CD14-positive monocyte (primary cell): ENCODE measurements at places on chromosomes 3 and 15. TPM values are rescaled to one million over a fixed set of nuclear protein-coding genes. Genes with fewer than 3 reads are reported as not detected.

DNA sequence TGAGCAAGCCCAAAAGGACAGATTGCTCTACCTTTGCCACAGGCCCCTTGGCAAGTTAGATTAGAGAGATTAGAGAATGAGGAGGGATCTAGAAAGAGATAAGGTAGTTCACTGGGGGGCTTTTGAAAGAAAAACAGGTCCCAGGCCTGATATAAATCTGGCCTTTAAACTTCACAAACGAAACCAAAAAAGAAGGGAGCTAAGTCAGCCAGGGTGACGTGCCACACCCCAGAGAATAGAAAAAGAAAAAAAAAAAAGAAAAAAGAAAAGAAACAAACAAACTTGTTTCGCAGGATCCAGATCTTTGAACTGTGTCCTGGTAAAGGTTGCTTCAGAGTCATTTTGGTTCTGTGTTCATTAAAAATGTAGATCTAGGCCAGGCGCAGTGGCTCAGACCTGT, 3.6 kb downstream of the KAT2B start:
- no peak for DNase-seq

Gene STRIT1
- not detected for polyA plus RNA-seq

DNA sequence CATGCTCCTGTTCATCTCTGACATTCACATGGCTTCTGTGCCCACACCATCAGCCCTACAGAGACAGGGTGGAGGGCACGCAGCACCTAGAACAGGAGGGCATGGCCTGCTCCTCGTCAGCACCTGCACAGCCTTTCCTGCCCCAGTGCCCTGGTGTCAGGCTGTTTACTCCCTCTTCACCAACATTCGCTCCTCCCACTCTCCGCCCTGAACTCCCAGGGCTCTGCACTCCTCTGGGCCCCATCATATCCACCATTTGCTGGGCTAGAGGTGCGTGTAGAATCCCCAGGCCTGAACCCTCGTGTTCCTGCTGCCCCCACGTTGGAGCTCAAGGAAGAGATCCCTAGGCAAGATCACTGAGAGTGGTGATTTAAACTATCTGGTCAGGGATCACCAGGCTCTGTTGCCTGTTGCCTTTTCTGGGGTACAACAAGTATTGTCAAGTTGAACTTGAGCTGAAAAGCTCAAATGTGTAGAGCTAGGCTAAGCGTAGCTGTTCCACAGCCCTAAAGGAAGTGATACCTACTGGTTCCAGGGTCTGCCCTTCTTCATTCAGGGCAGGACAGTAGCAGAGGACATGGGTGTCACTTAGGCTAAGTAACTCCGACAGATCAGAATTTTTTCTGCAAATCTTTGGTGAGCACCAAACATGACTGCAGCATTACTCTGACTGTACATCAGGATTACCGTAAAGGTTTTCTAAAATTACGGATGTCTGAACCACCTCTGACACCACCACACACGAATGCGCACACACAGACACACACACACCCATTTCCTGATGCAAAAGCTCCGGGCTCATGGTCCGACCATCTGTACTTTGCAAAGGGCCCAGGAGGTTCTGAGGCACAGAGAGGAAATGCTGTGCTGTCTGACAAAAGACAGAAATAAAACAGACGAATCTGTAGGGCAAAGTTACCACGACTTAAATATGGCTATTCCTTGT, 43.7 kb upstream of the GNB5 start:
- DNase-seq: no peak

DNA sequence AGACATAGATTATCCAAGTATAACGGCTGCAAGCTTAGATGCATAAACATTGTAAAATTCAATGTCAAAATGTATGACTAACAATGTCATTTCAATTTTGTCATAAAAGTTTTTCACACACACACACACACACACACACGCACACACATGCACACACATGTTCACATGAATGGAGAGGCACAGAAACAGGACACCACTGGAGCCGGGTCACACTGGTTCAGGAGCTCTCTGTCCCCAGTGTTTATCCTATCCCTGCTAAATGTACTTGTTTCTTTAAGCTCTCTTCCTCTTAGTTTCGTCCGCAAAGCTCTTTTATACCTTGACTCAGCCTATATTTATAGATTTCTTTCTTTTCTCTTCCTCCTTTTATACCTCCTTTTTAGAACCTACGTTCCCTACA, 249.9 kb downstream of the CADPS start:
- no peak for DNase-seq

Gene SCAANT1
- polyA plus RNA-seq: not detected

DNA sequence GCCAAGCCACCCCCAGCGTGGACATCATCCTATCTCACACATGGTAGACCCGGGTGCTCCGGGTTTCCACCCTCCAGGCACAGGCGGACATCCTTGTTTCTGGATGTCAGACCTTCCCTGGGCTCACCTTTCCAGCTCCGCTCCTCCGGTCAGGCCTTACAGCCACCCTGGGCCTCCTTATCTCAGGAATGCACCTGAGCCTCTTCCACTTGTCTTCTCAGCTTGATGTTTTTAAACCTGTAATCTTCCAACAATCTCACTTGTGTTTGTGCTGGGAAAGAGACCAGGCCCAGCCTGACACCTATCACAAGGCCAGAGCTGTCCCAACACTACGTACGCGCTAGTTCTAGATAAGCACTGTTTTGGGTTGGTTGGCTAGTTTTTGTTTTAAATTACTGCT, 53.9 kb downstream of the NIPA2 start:
- no peak for DNase-seq

GRCh38 chr15:68775671-68776476, 44.8 kb downstream of the ANP32A start:
- no peak for DNase-seq

- DNase-seq: no peak
Observed at GRCh38 chr3:51610708-51611107, 60.3 kb upstream of the TEX264 start.

DNA sequence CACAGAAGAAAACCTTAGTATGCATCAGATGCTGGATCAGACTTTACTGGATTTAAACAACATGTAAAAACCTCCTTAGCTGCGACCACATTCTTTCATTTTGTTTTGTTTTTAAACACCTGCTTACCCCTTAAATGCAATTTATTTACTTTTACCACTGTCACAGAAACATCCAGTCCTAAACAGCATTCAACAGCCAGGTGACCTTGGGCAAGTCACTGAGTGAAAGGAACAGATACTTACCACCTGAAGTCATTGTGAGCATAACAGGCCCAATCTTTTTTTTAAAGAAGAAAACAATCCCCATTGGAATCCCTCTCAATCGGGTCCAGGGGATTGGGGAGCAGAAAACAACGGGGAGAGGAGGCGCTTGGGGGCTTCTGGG, 390 bp downstream of the STARD5 start:
- no peak for DNase-seq

Gene STX19
- not detected for polyA plus RNA-seq

- no peak for DNase-seq
Observed at GRCh38 chr15:89038146-89038545, 50.1 kb upstream of the ABHD2 start.

GRCh38 chr15:68418611-68419161, 13.3 kb downstream of the ITGA11 start:
- no peak for DNase-seq

GRCh38 chr15:31327669-31328427, 1.2 kb downstream of the KLF13 start:
- peak; percentile 52 for DNase-seq

DNA sequence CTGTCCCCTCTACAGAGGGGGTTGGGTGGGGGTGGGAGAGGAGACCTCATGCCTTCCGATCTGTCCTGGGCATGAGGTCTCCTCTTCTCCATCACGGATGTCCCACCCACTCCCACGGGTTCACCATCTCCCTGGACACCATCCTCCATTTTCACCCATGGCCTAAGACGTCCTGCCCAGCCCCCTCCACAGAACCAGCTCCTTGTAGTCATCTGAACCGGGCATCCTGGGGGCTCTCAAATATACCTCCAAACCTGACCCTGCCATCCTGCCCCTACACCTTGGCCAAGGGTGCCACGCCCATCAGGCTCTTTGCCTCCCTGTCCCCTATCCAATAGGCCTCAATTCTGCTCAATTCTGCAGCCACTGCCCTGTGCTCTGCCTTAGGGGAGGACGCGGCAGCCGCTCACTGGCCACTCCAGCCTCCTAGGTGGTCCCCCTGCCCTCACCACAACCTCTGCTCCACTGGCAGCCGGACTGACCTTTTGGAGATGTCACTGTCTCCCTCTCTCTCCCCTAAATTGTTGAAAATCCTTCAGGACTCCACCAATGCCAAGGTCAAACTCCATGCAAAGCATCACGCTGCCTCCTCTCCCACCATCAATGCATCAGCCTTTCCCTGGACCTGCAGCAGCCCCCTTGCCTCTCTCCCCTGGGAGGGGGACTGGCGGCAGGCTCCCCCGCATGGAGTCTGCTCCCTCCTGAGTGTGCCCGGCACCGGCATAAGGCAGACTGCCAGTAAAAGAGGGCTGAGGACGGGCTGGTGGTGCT, 9.4 kb upstream of the ANPEP start:
- no peak for DNase-seq

DNA sequence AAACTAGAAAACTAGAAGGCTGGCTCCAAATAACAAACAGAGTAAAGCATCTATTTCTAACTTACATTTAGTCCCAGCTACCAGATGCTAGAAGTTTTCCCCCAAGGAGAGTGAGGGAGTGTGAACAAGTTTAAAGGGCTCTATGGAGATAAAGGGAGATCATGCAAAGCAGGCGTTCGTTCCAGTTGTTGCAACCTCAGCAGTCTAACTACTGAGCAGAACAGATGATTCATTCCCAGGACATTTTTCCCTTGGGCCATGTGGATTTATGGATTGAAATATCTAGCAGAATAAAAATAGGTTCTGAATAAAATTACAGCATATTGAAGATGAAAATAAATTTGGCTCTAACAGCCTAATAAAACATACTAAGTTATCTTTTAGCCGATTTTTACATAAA, 154.8 kb upstream of the TTC14 start:
- DNase-seq: no peak

DNA sequence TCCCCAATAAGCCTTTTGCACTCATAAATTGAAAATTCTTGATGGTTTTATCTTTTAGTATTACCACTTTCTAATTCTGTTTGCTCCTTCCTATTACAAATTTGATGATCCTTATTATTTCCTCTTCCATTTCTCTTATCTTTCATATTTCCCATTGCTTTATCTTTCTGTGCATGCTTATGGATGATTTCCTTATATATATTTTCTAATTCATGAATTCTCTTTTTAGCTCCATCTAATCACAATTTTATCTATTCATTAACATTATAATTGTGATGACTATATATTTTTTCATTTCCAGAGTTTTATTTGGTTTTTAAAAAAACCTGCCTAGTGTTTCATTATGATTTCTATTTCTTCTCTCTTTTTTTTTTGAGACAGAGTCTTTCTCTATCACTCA, 17.9 kb downstream of the FOXL2NB start:
- DNase-seq: no peak

- no peak for DNase-seq
Observed at GRCh38 chr15:80619680-80620079, 75.4 kb upstream of the ABHD17C start.

DNA sequence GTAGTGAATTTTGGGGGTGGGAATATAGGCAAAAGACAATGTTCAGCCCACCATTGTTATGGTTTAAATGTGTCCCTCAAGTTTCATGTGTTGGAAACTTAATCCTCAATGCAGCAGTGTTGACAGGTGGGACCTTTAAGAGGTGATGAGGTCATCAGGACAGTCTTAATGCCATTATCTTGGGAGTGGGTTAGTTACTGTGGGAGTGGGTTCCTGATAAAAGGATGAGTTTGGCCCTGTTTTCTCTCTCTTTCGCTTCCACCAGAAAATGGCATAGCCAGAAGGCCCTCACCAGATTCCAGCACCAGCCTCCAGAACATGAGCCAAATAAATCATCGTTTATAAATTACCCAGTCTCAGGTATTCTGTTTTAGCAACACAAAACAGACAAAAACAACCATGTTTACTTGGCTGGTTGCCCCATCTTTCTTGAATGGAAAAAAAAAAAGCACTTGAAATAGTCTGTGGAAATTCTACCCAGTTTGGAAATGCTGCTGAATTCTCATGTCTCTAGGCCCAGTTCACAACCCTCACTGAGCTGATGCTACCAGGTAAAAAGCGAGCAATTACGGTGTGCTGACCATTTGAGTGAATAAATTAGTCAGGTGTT, 31.0 kb upstream of the MFSD1 start:
- DNase-seq: no peak

DNA sequence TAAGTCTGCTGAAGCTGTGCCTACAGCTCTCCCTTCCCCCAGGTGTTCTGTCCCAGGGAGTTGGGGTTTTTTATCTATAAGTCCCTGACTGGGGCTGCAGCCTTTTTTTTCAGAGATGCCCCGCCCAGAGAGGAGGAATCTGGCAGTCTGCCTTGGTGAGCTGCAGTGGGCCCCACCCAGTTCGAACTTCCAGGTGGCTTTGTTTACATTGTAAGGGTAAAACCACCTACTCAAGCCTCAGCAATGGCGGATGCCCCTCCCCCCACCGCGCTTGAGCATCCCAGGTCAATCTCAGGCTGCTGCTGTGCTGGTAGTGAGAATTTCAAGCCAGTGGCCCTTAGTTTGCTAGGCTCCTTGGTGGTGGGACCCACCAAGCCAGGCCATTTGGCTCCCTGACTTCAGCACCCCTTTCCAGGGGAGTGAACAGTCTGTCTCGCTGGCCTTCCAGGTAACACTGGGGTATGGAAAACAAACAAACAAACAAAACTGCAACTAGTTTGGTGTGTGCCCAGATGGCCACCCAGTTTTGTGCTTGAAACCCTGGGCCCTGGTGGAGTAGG, 189.4 kb downstream of the MFSD1 start:
- DNase-seq: no peak

GRCh38 chr3:186121968-186122367, 13.1 kb upstream of the ETV5 start:
- DNase-seq: no peak

GRCh38 chr3:143179603-143180002, 60.0 kb downstream of the CHST2 start:
- no peak for DNase-seq

Gene CEP97
- polyA plus RNA-seq: 0.79 TPM

- DNase-seq: no peak
Observed at GRCh38 chr3:42122261-42123011, 31.3 kb downstream of the TRAK1 start.

DNA sequence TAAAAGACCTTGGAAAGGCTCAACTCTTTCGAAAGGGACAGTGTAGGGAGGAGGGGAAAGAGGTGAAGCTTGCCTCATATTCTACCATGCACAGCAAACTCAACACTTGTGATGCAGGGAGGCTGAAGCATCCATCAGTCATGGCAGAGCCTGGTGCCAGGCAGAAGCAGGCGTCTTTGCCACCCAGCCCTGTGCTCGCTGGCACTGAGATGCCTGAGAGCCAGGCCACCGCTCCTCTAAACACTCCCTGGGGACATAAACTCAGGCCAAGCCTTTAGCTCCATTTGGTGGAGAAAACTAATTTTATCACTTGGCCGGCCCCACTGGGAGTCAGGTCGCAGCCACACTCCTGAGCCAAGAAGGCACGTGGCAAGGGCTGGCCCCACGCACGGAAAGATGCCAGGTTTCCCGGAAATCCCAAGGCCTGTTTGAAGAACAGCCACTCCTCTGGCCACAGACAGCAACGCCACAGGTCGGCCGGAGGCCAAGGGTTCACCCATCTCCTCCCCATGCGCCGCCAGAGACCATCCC, 30.7 kb downstream of the XXYLT1 start:
- DNase-seq: no peak

Gene RFX7
- polyA plus RNA-seq: 1.0 TPM

Gene SOX14
- not detected for polyA plus RNA-seq
